ENCODE measurements at places on chromosomes 12 and 14.

DNA sequence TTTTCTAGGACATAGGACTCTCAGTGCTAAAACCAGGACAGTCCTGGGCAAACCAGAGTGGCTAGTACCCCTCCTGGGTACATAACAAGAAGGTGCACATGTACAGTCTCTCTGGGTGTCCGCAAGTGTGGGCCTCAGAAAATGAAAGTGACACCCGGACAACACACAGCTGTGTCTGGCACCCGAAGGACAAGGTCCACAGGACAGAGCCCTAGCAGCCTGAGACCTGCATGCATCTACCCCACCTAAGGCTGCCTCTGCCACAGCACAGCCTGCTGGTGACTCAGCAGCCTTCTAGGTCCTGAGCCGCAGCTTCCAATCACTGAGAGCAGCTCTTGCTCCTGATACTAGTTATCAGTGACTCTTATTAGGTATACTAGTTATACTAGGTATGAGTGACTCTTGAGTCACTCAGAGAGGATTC lies 784.1 kb upstream of the TBX3 start:
- no peak for DNase-seq

DNA sequence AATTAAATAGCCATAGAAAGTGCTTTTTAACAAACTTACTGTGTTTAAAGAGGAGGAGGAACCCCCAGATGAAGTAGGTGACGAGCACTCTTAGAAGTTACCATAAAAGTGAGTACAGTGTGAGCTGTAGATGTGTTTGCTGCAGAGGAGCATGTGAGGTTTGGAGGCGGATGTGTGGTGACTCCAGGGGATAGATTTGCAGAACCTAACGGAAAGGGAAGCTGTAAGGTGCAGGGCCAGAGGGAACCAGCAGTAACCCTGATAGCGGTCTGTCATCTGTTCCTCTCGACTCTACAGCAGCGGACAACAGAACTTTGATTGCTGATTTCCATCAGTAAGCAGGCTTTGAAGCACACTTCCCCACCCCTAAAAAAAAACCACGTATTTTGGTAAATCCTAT lies 5.2 kb downstream of the CALM1 start:
- DNase-seq: no peak

DNA sequence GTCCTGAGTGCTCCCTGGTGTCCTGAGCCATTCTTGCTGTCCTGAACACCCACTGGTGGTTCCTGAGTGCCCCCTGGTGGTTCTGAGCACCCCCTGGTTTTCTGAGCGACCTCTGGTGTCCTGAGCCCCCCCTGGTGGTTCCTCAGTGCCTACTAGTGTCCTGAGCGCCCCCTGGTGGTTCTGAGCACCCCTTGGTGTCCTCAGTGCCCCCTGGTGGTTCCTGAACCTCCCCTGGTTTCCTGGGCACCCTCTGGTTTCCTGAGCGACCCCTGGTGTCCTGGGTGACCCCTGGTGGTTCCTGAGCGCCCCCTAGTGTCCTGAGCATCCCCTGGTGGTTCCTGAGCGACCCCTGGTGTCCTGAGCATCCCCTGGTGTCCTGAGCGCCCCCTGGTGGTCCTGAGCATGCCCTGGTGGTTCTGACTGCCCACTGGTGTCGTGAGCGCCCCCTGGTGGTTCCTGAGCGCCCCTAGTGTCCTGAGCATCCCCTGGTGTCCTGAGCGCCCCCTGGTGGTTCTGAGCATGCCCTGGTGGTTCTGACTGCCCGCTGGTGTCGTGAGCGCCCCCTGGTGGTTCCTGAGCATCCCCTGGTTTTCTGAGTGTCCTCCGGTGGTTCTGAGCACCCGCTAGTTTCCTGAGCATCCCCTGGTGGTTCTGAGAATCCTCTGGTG lies 473.1 kb downstream of the TMEM121 start:
- peak; percentile 81 for DNase-seq

DNA sequence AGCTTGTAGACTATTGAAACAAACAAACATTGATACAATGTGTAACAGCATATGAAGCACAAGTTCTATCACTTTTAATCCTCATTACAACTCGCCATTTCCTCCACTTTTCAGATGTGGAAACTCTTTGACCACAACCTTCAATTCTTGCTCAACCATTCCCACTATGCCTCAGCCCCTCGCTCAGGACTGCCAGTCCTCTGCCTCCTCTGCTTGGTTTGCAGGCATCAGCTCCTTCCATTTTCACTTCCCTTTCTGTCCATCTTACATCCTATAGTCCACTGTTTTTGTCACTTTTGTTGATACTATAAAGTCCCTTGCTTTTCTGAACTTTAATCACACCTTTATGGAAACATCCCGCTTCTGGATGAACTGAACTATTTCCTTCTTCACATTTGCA lies 28.2 kb upstream of the CD27 start:
- no peak for DNase-seq

- no peak for DNase-seq
Observed at GRCh38 chr12:132642846-132643835, 24.6 kb downstream of the P2RX2 start.

DNA sequence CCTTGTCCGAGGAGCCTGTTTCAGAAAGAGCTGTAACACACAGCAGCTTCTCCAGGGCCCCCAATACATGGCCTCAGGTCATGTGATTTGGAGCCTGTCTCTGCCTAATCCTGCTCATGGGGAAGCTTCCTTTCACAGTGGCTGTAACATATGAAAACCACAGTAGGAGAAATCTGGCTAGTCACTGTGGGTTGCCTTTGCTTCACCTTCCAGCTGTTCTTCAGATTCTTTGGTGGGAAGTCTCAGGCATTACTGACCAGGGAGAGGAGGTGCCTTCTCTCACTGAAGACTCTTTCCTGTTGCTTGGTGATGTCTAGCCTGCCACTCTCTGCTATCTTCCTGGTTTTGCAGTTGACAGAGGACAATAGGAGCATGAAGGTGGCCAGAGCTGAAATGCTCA lies 350.6 kb downstream of the DPF3 start:
- DNase-seq: no peak

- DNase-seq: no peak
Observed at GRCh38 chr12:76064904-76065303, 19.6 kb downstream of the NAP1L1 start.

GRCh38 chr12:85673921-85674420 lies 162.2 kb downstream of the RASSF9 start:
- no peak for DNase-seq

DNA sequence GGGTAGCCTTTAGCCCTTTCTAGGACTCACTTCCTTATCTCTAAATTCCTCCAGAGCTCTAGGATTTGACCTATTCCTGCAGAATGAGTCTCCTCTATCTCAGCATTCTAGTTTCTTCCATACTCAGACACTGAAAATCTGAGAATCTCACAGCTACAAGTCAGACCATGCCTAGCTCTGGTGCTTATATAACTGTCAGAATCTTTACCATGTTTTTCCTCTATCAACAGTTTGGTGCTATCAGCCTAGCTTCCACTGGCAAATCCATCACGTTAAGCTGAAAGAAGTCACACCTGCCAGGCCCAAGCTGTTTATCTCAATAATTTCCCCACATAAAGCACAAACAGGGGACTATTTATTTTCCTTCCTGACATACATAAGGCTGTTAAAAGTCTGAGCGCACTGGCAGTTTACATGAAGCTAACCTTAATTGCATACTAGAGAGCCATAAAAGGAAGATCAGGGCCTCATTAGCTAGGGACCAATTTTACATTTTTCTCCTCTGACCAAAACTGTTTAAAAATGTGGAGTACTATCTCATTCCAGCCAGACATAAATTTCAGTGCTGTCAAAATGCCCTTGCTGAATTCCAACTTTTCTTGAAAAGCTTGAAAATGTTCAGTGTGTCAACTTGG lies 270.5 kb downstream of the C12orf75 start:
- DNase-seq: no peak

DNA sequence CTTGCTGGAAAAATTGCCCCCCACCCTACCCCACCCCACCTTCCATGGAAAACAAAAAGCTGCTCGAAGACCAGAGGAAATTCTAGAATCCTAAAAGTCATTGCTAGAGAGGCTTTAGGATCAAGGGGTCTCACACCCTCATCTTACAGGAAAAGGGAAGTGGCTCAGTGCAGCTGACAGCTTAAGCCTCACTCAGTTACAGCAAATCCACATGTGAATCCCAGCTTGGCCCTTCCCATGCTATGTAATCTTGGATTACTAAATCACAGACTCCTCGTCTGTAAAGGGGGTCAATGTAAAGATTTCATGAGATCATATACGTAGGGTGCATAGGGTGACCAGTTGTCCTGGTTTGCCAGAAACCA lies 25.9 kb downstream of the CMKLR1 start:
- DNase-seq: no peak

DNA sequence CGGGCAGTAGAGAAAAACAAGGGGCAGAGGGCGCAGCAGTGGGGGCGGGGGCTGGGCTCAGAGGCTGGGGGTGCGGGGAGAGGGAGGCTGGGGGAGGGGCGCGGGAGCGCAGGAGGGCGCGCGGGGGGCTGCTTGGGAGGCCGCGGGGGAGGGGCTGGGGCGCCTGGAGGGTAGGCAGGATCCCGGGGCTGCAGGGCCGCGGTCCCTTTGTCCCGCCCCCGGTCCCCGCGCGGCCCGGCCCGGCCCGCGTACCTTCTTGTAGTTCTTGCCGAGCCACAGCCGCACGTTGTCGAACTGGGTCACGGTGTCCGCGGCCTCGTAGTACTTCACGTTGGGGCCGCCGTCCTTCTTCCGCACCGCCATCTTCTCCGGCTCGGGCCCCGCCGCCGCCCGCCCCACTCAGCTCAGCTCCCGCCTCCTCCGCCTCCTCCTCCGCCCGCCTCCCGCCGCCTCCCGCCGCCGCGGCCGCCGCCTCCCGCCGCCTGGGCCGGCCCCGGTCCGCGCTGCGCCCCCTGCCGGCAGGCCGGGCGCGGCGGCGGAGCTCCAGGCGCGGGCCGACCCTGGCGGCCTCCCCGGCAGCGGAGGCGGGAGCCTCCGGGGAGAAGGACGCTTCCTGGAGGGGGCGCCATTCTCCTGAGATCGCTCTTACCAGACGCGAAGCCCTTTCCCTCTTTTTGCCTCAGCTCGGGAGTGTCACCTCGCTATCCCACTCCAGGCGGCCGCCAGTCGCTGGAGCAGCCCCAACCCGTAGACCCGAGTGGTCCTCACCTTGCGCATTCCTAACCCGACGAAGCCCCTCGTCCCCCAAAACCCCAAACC lies at the start of gene SMARCC2:
Gene SMARCC2 (minus strand): TSS at position 385 of the 819 bp plus-strand sequence. CDS start 22 bp downstream, at position 363.
- DNase-seq: peak; percentile 83

DNA sequence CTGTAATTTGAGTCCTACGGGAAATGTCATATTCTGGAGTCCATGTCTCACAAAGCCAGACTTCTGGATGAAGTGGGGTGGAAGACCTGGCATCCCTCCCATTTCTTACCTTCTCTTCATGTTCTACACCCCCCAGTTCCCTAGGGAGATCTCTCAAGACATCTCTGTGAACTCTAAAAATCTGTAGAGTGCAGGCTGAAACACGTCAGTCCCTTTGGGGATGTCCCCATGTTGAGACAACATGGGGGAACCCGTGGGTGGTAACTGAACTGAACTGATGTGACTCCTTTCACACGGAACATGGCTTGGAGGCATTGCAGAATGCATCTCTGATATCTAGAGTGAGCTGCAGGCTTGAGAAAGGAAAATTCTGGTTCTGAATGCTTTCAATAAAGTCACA lies 15.2 kb downstream of the SERPINA12 start:
- no peak for DNase-seq

DNA sequence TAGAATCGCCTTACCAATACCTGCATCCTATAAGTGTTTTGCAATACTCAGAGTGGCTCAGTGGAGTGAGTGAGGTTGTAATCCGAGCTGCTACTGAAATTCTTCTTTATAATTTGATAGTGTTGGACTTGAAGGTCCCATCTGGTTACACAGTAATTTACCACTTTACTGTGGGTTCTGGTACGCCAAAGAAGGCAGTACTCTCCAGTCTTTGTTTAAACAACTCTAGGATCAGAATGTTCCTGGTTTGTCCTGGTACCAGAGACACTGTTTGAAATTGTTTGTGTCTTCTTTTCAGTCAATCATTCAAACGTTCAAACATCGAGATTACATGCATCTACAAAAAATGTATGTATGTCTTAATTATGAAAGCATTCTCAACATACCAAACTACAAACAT lies 51.3 kb upstream of the AMN1 start:
- DNase-seq: no peak

- DNase-seq: no peak
Observed at GRCh38 chr12:1812650-1813302, 7.6 kb upstream of the LRTM2 start.

DNA sequence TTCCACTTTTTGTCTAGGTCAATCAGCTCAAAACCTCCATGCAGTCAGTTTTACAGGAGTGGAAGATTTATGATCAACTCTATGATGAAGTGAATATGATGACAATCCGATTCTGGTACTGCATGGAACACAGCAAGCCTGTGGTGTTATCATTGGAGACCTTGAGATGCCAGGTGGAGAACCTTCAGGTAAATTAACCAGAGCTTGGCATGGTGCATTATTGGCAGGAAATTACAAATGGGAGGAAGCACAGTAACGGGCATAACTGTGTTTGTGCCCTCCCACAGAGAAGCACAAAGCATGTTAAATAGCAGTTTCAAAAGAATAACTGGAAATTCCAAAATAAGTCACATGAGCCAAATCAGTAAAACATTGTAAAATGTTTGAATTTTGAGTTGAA lies 135.6 kb downstream of the ESR2 start:
- DNase-seq: no peak

- DNase-seq: no peak
Observed at GRCh38 chr12:75856235-75856634, 175.3 kb downstream of the PHLDA1 start.

DNA sequence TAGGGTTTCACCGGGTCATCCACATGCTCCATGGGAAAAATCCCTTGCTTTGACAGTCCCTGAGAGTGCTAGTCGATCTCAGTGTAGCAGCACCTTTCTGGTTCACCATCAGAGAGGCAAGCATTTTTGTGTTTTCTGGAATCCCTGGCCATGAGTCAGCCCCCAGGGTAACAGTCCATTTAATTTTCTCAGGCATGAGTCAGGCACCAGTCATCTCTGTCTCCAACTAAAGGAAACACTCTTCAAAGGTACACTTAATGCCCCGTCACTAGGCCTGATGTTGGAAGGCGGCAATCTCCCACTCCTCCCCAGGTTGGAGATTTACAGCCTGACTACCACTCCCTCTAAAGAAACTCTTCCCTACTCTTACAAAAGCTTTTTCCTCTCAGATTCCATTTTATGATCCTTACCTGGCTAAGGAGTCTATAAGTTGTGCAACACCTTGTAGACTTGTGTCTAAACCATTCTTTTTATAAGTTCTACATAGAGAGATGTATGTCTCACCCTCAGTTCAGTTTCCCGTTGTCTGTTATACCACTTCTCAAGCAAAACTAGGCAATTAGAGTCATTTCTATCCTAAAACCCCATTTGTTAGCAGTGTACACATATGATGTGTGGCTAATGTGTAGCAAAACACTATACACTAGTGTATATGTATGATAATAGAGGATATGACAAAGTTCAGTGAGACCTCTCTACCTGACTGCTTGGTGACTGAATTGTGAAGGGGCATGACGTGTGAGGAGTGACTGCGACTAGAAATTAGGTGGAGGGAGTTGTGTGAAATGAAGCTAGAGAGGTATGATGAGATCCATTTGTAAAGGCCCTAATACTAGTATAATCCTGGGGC lies 24.6 kb downstream of the TMEM19 start:
- no peak for DNase-seq

- peak; percentile 45 for DNase-seq
Observed at GRCh38 chr12:21527451-21528180, 1.5 kb downstream of the SPX start.

- DNase-seq: no peak
Observed at GRCh38 chr12:71144682-71145081, 13.1 kb downstream of the TSPAN8 start.

Measured in CD4-positive, alpha-beta T cell treated with Interleukin-15 for 4 hours (primary cell).